B cell (primary cell): ENCODE measurements at places on chromosomes 12 and 14. TPM values are rescaled to one million over a fixed set of nuclear protein-coding genes. Genes with fewer than 3 reads are reported as not detected.

GRCh38 chr14:69400154-69400553 lies 1.7 kb downstream of the SLC39A9 start:
- H3K27ac ChIP-seq = no peak overlapping the region
- H3K4me1 ChIP-seq = peaks cover 42% of the 10 kb centered on the region
- no peak overlapping the region for H3K4me3 ChIP-seq
- no peak for DNase-seq
- no peaks in the 10 kb centered on the region for H3K27me3 ChIP-seq
- H3K36me3 ChIP-seq = peaks cover 11% of the 10 kb centered on the region

- H3K36me3 ChIP-seq = no peaks in the 10 kb centered on the region
- no peak overlapping the region for H3K4me3 ChIP-seq
- H3K27ac ChIP-seq = no peak overlapping the region
- no peaks in the 10 kb centered on the region for H3K27me3 ChIP-seq
Measured at GRCh38 chr12:58412461-58413060, 471.2 kb downstream of the ATP23 start.

The PTPRR gene
- polyA plus RNA-seq = not detected in 2 replicates

DNA sequence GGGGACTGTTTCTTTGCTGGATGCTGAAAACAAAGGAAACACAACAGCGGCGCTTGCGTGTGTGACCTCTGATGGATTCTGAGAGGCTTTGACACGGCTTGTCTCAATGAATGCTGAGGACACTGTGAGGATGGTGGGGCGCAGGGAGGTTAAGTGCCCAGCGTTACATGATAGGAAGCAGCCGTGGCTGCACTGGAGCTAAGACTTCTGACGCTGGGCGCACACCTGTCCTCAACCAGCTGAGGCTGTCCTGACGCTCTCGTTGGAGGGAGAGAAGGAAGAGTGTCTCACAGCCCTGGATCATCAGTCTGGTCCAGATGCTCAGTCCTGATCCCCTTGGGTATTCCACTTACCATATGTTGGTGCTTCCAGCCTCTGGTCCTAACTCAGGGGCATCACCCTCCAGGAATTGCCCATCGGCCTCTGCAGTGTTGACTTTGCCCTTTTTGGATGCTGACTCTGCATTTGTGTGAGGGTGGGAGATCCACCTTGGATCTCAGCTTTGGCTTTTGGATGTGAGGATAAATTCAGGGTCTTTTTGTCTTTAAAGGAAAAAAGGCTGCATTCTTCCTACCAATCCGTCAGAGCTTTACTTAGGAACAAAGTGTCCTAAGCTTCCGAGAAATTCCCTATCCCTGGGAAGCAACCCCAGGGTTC lies 125.2 kb downstream of the ZNF664 start:
- H3K36me3 ChIP-seq = no peaks in the 10 kb centered on the region
- H3K27me3 ChIP-seq = no peaks in the 10 kb centered on the region
- no peak overlapping the region for H3K4me3 ChIP-seq
- no peaks in the 10 kb centered on the region for H3K4me1 ChIP-seq
- no peak overlapping the region for H3K27ac ChIP-seq

- H3K36me3 ChIP-seq = no peaks in the 10 kb centered on the region
- no peak overlapping the region for H3K27ac ChIP-seq
- H3K4me3 ChIP-seq = no peak overlapping the region
- peaks cover 9% of the 10 kb centered on the region for H3K4me1 ChIP-seq
- DNase-seq = no peak
Measured at GRCh38 chr14:52188381-52188780, 79.1 kb upstream of the PTGDR start.

DNA sequence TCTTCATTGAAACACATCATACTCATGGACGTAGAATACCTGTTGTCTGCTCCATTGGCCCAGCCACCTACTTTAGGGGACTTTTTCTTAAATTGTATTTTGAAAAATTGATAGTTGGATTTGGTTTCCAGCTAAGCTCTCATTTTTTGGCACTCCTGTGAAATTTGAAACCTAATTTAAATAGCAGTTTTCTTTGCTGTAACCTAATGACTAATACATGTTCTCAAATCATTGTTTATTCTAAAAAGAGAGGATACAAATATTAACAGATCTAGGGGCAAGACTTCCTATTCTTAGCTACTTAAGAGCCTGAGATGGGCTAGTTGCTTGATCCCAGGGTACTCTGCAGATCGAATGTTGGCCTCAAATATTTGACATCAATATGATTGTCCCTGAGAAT lies 78.9 kb downstream of the PLEKHA5 start:
- no peaks in the 10 kb centered on the region for H3K27me3 ChIP-seq
- no peaks in the 10 kb centered on the region for H3K4me1 ChIP-seq
- DNase-seq = no peak
- no peak overlapping the region for H3K27ac ChIP-seq

DNA sequence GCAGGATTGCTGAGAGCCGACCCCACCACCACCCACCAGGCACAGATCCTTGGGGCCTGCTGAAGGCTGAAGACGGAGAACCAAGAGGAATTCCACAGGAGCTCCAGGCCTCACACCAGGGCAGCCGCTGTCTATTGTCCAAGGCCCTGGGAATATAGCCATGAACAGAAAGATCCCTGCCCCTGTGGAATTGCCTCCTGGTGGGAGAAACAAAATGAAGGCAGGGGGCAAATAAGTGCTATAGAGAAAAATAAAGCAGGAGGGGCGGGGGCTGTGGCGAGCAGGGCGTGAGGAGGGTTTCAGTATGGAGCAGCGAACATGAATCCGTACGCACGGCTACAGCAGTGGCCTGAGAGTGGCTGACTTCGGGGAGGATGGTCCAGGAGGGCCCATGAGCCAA lies 96.1 kb downstream of the EML1 start:
- no peaks in the 10 kb centered on the region for H3K4me1 ChIP-seq
- H3K36me3 ChIP-seq = no peaks in the 10 kb centered on the region
- no peak overlapping the region for H3K27ac ChIP-seq

The CIT gene
- polyA plus RNA-seq = 1.1 and 1.4 TPM in 2 replicates

GRCh38 chr12:76679778-76680177 lies 84.1 kb upstream of the ZDHHC17 start:
- no peaks in the 10 kb centered on the region for H3K27me3 ChIP-seq
- H3K36me3 ChIP-seq = no peaks in the 10 kb centered on the region
- no peak for DNase-seq

GRCh38 chr14:24071836-24072430 lies 571 bp downstream of the CPNE6 start:
- DNase-seq = no peak
- no peak overlapping the region for H3K27ac ChIP-seq

The TIGAR gene
- 2.3 and 3.5 TPM in 2 replicates for polyA plus RNA-seq

The RND1 gene
- polyA plus RNA-seq = 7.3 and 14.9 TPM in 2 replicates

The PLEKHA5 gene
- 0.03 and 0.45 TPM in 2 replicates for polyA plus RNA-seq

The TEX52 gene
- not detected in 2 replicates for polyA plus RNA-seq

DNA sequence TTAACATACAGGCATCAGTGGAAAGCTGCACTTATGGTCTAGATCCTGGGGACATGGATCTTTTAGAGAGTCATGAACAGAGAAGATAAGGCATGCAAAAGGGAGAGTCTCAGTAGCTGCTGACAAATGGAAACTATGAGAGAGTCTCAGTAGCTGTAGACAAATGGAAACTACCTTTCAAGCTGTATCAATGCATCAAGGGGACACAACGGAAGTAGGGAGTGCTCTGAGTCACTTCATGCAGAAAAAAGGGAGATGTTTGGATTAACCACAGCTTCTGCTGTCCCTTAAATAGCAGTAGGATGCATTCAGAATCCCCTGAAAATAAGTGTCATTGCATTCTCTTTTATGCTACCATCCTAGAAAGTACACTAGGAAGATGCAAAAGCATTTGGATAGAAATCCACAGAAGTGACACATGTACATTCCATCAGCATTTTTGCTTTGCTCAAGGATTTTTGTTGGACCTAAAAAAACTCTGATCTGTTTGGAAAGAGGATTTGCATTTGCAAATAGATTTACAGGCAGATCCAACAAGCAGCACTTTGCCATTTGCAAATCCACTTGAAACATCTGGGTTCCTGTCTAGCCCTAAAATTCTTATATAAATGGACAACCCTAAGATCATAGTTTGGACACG lies 227.5 kb upstream of the LMO3 start:
- no peaks in the 10 kb centered on the region for H3K27me3 ChIP-seq
- H3K36me3 ChIP-seq = no peaks in the 10 kb centered on the region
- no peak overlapping the region for H3K27ac ChIP-seq
- H3K4me3 ChIP-seq = no peak overlapping the region
- no peaks in the 10 kb centered on the region for H3K4me1 ChIP-seq
